Sigmoid colon (tissue), 7 donors: ENCODE measurements at places on chromosomes 2 and 18. TPM values are rescaled to one million over a fixed set of nuclear protein-coding genes. Genes with fewer than 3 reads are reported as not detected.

- no peaks in the 10 kb centered on the region for H3K27me3 ChIP-seq
- H3K36me3 ChIP-seq = no peaks in the 10 kb centered on the region
- peak overlapping the region; percentile 56 for H3K27ac ChIP-seq
- peaks cover 24% of the 10 kb centered on the region for H3K4me1 ChIP-seq
- no peak for DNase-seq
- peak overlapping the region; percentile 53 for H3K4me3 ChIP-seq
These were observed 2.0 kb downstream of the SDC1 start for GRCh38 chr2:20222769-20223406.

GRCh38 chr2:208586516-208586915 is 179.9 kb downstream of the PTH2R start:
- no peak overlapping the region for H3K4me3 ChIP-seq
- H3K27ac ChIP-seq = no peak overlapping the region
- no peaks in the 10 kb centered on the region for H3K27me3 ChIP-seq
- no peak for DNase-seq
- no peaks in the 10 kb centered on the region for H3K36me3 ChIP-seq
- no peaks in the 10 kb centered on the region for H3K4me1 ChIP-seq

GRCh38 chr2:175442441-175442840 is 260.9 kb upstream of the ATP5MC3 start:
- H3K4me1 ChIP-seq = no peaks in the 10 kb centered on the region
- H3K27me3 ChIP-seq = no peaks in the 10 kb centered on the region
- H3K27ac ChIP-seq = no peak overlapping the region
- no peak overlapping the region for H3K4me3 ChIP-seq
- no peak for DNase-seq
- no peaks in the 10 kb centered on the region for H3K36me3 ChIP-seq

DNA sequence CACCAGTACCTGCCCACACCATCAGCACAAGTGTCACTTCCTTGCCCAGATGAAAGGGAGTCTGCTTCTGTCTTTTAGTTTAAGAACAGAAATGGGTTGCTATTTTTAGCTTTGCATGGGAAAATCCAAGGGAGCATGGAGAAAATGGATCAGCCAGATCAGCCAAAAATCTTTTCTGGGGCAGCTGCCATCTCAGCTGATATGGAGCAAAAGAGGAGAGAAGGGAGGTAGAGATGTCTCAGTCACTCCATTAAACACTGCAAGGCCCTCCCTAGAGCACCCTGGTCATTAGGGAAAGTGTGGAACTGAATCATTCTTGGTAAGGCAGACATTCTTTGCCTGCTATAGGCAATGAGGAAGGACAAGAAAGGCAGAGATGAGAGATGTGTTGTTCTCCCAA is 79.9 kb downstream of the CTAGE1 start:
- no peaks in the 10 kb centered on the region for H3K27me3 ChIP-seq
- H3K4me3 ChIP-seq = no peak overlapping the region
- H3K36me3 ChIP-seq = no peaks in the 10 kb centered on the region
- DNase-seq = no peak
- H3K27ac ChIP-seq = no peak overlapping the region

- no peak overlapping the region for H3K4me3 ChIP-seq
- H3K36me3 ChIP-seq = no peaks in the 10 kb centered on the region
- H3K4me1 ChIP-seq = peaks cover 46% of the 10 kb centered on the region
- H3K27ac ChIP-seq = peak overlapping the region; percentile 41
- DNase-seq = no peak
- H3K27me3 ChIP-seq = no peaks in the 10 kb centered on the region
These were observed 149.5 kb downstream of the CCBE1 start for GRCh38 chr18:59547581-59548182.

DNA sequence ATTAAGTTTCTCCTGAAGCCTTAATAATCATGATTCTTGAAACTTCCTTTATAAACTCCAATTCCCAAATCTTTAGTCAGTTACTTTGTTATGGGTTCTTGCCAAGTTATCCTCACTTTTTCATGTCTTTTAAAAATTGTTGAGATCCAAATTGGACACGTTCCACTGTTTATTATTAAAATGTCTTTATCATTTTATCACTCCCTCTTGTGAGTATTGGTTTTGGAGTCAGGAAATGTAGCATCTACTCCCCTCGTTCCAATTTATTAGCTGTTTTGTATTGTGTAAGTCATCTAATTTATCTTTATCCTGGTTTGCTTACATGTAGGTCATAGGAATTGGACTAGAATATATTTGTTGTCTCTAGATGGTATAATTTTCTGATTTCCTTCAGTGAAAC is 213.1 kb upstream of the SLC39A10 start:
- no peaks in the 10 kb centered on the region for H3K36me3 ChIP-seq
- H3K4me3 ChIP-seq = no peak overlapping the region
- DNase-seq = no peak
- H3K4me1 ChIP-seq = no peaks in the 10 kb centered on the region

Gene NEB
- under 0.01 TPM for total RNA-seq

Gene RNF125
- total RNA-seq = 0.95 TPM

- H3K36me3 ChIP-seq = no peaks in the 10 kb centered on the region
- no peak for DNase-seq
- no peak overlapping the region for H3K4me3 ChIP-seq
- peaks cover 32% of the 10 kb centered on the region for H3K4me1 ChIP-seq
- H3K27me3 ChIP-seq = no peaks in the 10 kb centered on the region
These were observed 16.0 kb downstream of the CCNT2 start for GRCh38 chr2:134934641-134935040.

DNA sequence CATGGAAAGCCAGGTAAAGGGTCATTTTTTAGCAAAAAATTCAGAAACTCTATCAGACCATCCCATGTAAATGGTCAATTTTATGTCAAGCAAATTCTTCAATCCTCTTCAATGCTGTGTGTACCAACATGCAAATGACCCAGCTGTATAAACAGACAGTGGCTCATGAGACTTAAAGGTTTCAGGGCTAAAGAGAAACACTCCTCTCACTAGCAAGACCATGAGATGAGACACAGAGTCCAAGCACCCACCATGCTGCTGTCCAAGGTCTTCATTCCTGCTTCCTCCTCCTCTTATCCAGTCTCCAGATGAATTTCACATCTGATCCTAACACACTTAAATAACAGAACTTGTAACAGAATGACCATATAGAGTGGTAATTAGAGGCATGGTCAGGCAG is 30.8 kb upstream of the ONECUT2 start:
- DNase-seq = no peak
- H3K36me3 ChIP-seq = no peaks in the 10 kb centered on the region
- no peak overlapping the region for H3K4me3 ChIP-seq
- no peak overlapping the region for H3K27ac ChIP-seq
- H3K4me1 ChIP-seq = no peaks in the 10 kb centered on the region

- peaks cover 9% of the 10 kb centered on the region for H3K4me1 ChIP-seq
- H3K27ac ChIP-seq = no peak overlapping the region
- peak; percentile 79 for DNase-seq
- H3K27me3 ChIP-seq = no peaks in the 10 kb centered on the region
- no peak overlapping the region for H3K4me3 ChIP-seq
These were observed 130.4 kb downstream of the COL4A4 start for GRCh38 chr2:227033471-227034148.

DNA sequence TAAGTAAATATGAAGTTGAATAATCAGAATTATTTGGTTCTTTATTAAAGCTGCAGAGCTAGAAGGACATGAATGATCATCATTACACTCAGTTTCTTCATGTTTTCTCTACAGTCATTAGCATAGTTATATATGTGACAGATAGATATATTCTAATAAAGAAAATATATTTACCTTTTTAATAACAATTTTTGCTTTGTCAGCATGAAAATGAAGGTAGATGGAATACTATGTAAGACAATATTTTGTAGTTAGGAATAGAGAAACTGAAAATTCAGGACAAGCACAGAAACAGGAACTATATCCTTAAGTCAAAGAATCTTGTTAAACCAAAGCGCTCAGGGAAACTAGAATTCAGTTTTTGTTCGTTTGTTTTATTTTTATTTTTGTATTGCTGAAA is 649.9 kb upstream of the NRXN1 start:
- H3K36me3 ChIP-seq = no peaks in the 10 kb centered on the region
- no peak overlapping the region for H3K4me3 ChIP-seq
- no peak overlapping the region for H3K27ac ChIP-seq
- H3K27me3 ChIP-seq = no peaks in the 10 kb centered on the region
- no peaks in the 10 kb centered on the region for H3K4me1 ChIP-seq

- H3K27me3 ChIP-seq = no peaks in the 10 kb centered on the region
- no peak overlapping the region for H3K4me3 ChIP-seq
- no peak for DNase-seq
- H3K27ac ChIP-seq = no peak overlapping the region
- no peaks in the 10 kb centered on the region for H3K36me3 ChIP-seq
These were observed 441.7 kb downstream of the RNF144A start for GRCh38 chr2:7358865-7359447.

GRCh38 chr2:143803936-143804335 is 674.7 kb downstream of the ARHGAP15 start:
- H3K27ac ChIP-seq = no peak overlapping the region
- no peaks in the 10 kb centered on the region for H3K36me3 ChIP-seq
- no peaks in the 10 kb centered on the region for H3K27me3 ChIP-seq
- H3K4me3 ChIP-seq = no peak overlapping the region
- H3K4me1 ChIP-seq = no peaks in the 10 kb centered on the region
- DNase-seq = no peak

GRCh38 chr2:110752871-110753270 is 20.5 kb downstream of the ACOXL start:
- H3K4me3 ChIP-seq = no peak overlapping the region
- H3K27ac ChIP-seq = no peak overlapping the region
- no peaks in the 10 kb centered on the region for H3K36me3 ChIP-seq
- H3K4me1 ChIP-seq = no peaks in the 10 kb centered on the region
- no peak for DNase-seq

Gene RGPD4
- not detected for total RNA-seq

DNA sequence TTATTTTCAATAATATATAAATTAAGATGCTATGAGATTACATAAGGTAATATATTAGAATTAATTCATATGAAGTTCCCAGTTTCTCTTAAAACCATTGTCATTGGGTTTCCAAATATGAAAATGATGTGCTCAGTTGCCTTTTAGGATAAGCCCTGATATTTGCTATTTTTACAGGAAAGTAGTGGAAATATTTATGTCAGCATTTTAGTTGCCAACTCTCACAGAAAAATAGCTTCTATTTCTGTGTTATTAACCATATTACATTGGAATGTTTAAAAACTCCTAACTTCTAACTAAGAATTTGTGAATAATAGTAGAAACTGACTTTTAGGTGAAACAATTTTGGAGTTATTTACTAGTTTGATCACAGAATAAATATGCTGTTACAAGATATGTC is 74.0 kb downstream of the TMX3 start:
- no peak overlapping the region for H3K4me3 ChIP-seq
- no peak overlapping the region for H3K27ac ChIP-seq
- H3K4me1 ChIP-seq = no peaks in the 10 kb centered on the region
- DNase-seq = no peak
- H3K27me3 ChIP-seq = no peaks in the 10 kb centered on the region
- no peaks in the 10 kb centered on the region for H3K36me3 ChIP-seq

- no peak for DNase-seq
- H3K27me3 ChIP-seq = no peaks in the 10 kb centered on the region
- H3K4me3 ChIP-seq = no peak overlapping the region
- H3K36me3 ChIP-seq = no peaks in the 10 kb centered on the region
These were observed 761.3 kb downstream of the TSN start for GRCh38 chr2:122516775-122517174.

Gene RNPEPL1
- total RNA-seq = 32.5 TPM

GRCh38 chr18:10856132-10856531 is 293.2 kb downstream of the PIEZO2 start:
- H3K27me3 ChIP-seq = no peaks in the 10 kb centered on the region
- no peak overlapping the region for H3K4me3 ChIP-seq
- no peaks in the 10 kb centered on the region for H3K36me3 ChIP-seq
- no peak overlapping the region for H3K27ac ChIP-seq

Gene SIX3
- total RNA-seq = not detected

DNA sequence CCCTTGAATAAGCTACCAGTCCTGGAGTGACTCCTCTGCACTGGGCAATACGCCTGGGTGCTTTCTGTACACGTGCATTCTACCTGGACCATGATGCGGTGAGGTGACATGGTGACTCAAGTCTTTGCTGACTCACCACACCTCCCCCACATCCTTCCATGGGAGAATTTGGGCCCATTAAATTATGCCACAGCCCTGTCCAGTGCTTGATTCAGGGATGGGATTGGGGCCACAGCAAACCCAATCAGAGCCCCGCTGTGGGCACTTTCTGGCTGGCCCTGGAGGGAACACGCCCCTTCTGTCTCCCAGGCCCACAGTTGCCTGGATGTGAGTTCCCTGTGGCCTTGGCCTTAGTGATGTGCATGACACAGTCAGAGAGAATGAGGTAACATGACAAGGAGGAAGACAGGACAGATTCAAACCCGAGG is 86.9 kb downstream of the LRRC30 start:
- no peaks in the 10 kb centered on the region for H3K36me3 ChIP-seq
- no peaks in the 10 kb centered on the region for H3K27me3 ChIP-seq
- no peaks in the 10 kb centered on the region for H3K4me1 ChIP-seq
- H3K4me3 ChIP-seq = no peak overlapping the region
- no peak for DNase-seq
- no peak overlapping the region for H3K27ac ChIP-seq

- no peaks in the 10 kb centered on the region for H3K27me3 ChIP-seq
- peak overlapping the region; percentile 3 for H3K27ac ChIP-seq
- H3K36me3 ChIP-seq = no peaks in the 10 kb centered on the region
- no peak for DNase-seq
- no peak overlapping the region for H3K4me3 ChIP-seq
These were observed 31.5 kb downstream of the EHBP1 start for GRCh38 chr2:62736899-62737559.

Gene SALL3
- not detected for total RNA-seq
